ENCODE measurements at places on chromosomes 2 and 18. TPM values are rescaled to one million over a fixed set of nuclear protein-coding genes. Genes with fewer than 3 reads are reported as not detected.

GRCh38 chr2:27496357-27497287 lies at the start of gene GCKR:
Gene GCKR (plus strand): TSS chr2:27496839. CDS start chr2:27496905, 66 bp downstream.
- no peak for DNase-seq

Gene RAX
- polyA plus RNA-seq, result not detected

GRCh38 chr2:102020596-102021170 lies 28.9 kb downstream of the IL1R2 start:
- DNase-seq, result peak; percentile 93

Gene TPO
- polyA plus RNA-seq, result 7.7 TPM

DNA sequence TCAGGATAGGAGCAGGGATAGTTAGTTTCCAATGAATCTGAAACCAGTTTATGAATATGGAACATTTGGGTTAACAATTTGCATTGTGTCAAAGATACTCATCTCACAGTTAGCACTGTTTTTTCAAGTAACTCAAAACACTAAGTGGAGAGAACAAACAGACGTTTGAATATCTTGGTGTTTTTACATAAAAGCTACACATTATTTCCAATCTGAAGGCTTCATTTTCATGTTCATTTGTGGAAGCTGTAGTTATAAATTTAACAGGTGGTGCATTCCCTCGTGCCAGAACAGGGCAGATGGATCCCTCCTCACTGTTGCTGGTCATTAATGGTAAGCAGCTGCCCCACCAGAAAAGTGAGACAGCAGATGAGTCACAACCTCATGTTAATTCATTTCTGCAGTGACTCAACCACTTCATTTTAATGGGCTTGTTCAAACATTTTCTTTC lies 286.9 kb downstream of the TMX3 start:
- DNase-seq, result no peak

- no peak for DNase-seq
These were observed 75.4 kb upstream of the MAP2 start for GRCh38 chr2:209348433-209348832.

GRCh38 chr2:22359071-22359672 lies 1025.8 kb upstream of the KLHL29 start:
- no peak for DNase-seq

Gene PTH2R
- not detected for polyA plus RNA-seq

- peak; percentile 20 for DNase-seq
These were observed 137.4 kb upstream of the ETAA1 start for GRCh38 chr2:67259556-67260342.

GRCh38 chr2:155904720-155905119 lies 427.8 kb downstream of the NR4A2 start:
- DNase-seq, result no peak

DNA sequence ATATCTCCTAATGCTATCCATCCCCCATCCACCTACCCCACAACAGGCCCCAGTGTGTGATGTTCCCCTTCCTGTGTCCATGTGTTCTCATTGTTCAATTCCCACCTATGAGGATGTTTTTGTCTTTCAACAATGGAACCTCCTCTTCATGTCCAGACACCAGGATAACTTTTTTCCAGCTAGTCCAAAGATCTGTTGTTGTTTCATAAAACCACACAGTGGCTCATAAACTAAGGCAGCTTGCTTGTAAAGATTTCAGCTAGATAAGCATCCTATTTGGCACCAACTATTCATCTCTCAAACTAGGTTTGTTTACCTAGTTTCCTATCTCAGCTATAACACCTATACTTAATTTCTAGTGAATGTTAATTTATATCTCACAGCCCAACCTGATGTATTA lies 937.7 kb downstream of the TRIB2 start:
- no peak for DNase-seq

GRCh38 chr18:506264-506663 lies 5.8 kb upstream of the COLEC12 start:
- DNase-seq, result no peak

DNA sequence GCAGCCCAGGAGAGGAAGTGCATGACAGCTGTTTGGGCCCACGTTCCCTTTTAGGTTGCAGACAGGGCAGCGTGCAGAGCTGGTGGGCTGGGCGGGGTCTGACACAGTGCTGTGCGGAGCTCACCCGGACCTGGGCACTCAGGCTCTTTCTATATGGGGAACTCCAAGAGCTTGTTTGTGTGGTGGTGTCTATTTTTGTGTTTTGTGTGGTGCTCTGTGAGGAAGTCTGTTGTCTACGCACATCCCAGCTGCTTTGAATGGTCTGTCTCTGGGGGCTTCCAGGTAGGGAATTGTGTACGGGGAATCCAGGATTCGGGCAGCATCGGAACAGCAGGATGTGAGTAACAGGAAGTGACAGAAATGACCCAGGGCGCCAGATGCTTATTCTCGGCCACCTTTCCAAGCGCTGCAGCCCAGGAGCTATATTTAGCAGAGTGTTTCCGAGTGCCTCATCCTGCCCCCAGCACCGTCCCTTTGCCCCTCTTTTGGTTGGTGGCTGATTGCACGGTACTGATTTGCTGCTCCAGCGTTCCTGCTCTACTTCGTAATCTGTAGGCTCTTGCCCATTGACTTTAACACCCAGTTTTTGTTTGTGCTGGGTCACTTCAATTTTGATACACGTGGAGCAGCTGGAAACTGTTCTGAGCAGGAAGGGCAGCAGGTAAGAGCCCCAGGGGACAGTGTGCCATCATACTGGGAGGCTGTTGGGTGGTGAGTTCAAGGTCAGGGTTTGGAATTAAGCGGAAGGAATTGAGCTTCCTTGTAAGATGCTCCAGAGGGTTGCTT lies 64.7 kb downstream of the DGKD start:
- DNase-seq, result peak; percentile 85

Data from heart left ventricle (tissue), 16 donors.